GOT3 (cell line): ENCODE measurements at places on chromosomes 2 and 18.

DNA sequence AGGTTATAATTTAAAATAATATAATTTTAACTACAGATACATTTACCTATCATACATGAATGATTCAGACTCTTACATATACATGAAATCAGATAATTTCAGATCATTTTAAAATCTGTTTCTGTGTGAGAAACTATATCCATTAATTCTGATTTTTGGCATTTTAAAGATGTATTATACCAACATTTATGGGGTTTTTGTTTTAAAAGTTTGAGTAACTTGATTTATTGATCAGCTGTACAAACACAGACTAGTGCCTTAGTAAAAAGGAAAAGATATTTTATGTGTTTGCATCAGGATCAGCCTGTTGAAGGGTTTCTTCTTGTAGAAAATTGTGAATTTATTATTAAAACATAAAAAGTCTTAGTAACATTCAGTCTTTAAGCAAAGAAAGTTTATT lies 59.9 kb downstream of the KIAA1328 start:
- DNase-seq = no peak

- no peak for DNase-seq
These were observed 96.0 kb downstream of the COMMD1 start for GRCh38 chr2:62001431-62001830.

DNA sequence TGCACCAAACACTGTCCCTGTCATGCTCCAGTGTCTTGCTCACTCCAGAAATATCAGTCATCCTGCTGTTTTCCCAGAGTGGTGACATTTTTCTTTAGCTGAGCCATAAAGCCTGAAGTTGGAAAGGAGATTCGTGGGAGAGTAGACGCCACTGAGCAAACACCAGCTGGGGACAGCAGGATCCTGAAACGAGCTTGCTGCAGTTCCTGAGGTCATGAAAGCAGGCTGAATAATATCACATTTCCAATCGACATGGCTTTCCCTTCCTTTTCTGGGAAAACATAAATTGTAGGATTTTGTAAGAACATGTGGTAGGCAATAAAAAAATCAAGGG lies 276.4 kb downstream of the CDCA7 start:
- no peak for DNase-seq

GRCh38 chr18:39776766-39777165 lies 2178.3 kb upstream of the PIK3C3 start:
- no peak for DNase-seq

GRCh38 chr2:23452853-23453420 lies 68.0 kb downstream of the KLHL29 start:
- no peak for DNase-seq

DNA sequence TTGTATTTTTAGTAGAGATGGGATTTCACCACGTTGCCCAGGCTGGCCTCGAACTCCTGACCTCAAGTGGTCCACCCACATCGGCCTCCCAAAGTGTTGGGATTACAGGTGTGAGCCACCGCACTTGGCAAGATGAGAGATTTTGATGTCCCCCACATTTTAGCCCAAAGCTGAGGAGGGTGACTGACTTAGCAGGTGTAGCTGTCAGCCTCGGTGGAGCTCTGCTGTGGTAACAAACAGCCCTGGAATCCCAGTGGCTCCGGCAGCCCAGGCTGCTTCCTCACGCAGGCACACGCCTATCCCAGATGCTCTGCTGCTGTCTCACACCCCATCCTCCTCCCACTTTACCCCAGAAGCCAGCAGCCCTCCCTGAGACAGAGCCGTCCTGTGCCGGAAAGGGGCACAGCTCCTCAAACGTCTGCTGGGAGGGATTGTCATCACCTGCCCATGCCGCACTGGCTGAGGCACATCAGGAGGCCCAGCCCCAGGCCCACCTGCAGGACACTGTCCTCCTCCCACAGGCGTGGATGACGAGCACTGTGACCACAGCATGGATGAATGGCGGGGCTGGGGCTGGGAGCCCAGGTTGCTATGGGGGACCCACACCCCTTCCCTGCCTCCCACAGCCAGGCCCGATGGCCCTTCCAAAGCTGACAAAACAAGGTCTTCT lies 10.6 kb upstream of the BOK start:
- no peak for DNase-seq

DNA sequence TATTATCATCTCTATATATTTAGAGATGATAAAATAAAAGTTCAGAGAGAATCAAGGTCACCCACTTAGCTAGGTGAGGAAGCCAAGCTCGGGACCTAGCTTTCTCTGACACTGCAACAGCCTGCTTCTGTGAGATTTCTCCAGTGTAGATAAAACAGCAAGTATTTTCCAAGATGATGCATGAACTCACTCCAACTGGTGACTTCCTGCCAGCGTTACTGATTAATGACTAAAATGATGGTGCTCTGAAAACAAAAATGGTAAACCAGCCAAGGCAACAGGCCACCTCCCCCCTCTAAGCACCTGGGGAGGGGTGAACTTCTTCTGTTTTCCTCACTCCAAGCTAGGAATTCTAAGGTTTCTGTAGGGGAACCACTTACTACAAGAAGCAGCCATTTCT lies 510.2 kb upstream of the ID2 start:
- DNase-seq = no peak

GRCh38 chr18:59861009-59861408 lies 38.8 kb upstream of the PMAIP1 start:
- DNase-seq = no peak

DNA sequence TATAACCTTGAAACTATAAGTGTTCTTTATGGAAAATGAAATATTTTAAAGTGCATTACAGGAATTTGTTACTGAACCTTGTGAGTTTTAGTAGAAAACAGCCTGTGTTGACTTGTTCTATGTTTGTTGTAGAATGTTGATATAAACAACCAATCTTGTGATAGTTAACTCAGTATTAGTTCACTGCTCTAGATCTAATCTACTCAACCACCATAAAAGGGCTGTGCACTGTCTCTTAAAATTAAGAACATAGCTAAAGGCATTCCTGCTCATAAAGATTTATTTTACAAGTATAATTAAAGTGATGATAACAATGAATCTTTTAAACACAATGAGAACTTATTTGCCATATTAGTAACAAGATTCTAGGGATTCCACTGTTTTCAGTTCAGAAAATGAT lies 110.5 kb upstream of the KLF7 start:
- DNase-seq = no peak

GRCh38 chr2:105754011-105754410 lies 9.3 kb downstream of the NCK2 start:
- DNase-seq = no peak

- no peak for DNase-seq
These were observed 39.2 kb upstream of the BIN1 start for GRCh38 chr2:127146071-127146725.

- DNase-seq = no peak
These were observed 12.3 kb downstream of the PARD3B start for GRCh38 chr2:204557604-204558003.

GRCh38 chr2:39216346-39217191 lies 27.2 kb downstream of the CDKL4 start:
- no peak for DNase-seq

DNA sequence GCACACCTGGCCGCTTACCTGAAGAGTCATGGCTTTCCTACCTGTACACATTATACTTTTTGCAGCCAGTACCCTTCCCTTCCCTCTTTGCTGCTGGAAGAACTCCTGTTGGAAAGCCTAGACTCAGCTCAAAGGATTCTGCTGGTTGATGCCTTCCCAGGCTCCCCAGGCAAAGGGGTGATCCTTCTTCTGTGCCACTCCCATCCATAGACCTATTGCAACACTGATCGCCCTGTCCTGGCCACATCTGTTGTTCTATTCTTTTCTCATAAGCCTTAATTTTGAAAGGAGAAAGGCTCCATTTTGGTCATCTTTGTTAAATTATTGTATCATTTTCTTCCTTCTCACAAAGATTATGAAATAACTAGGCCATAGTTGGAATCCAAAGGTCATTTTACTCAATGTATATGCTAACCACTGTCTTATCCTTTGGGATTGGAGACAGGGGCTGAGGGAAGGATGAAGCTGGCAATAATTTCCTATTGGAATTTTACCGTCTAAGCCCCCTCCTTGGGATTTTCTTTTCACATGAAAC lies 3.4 kb upstream of the PRKCE start:
- DNase-seq = no peak

GRCh38 chr2:148653437-148653836 lies 8.9 kb downstream of the EPC2 start:
- no peak for DNase-seq

DNA sequence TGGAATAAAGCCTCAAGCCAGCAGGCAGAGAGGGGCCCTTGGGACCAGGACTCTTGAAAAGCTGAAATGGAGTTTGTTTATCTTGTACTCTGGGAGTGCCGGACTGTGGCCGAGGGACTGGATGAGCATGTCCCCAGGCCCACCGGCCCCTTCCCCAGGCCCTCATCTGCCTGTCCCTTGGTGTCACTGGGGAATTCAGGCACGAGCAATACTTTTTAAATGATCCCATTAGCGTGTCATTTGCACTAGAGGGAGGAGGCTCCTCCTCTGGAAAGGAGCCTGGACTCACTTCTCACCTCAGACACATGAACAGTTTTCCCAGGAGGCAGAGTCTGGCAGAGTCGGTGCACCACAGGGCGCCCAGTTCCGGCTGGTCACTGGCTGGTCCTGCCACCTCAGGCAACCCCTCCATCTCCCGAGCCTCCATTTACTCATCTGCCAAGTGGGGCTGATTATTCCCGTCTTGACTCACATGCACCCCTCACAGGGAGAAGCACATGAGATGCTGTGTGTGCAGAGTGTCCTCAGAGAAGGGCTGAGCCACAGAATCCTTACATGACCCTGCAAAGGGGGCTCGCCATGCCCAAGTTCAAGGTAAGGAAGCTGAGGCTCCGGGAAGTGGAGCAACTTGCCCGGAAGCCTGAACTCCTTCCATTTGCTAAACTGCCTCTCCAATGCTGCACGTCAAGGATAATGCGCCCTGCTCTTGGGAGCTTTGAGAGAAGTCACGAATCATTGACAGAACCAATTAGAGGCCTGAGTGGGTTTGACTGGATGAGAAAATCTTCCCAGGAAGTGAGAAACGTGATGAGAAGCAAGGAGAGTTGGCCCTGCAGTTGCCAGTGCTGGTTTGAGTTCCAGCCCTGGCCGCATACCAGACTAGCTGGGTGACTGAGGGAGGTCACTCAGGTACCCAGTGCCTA lies 26.7 kb downstream of the CIB4 start:
- no peak for DNase-seq

DNA sequence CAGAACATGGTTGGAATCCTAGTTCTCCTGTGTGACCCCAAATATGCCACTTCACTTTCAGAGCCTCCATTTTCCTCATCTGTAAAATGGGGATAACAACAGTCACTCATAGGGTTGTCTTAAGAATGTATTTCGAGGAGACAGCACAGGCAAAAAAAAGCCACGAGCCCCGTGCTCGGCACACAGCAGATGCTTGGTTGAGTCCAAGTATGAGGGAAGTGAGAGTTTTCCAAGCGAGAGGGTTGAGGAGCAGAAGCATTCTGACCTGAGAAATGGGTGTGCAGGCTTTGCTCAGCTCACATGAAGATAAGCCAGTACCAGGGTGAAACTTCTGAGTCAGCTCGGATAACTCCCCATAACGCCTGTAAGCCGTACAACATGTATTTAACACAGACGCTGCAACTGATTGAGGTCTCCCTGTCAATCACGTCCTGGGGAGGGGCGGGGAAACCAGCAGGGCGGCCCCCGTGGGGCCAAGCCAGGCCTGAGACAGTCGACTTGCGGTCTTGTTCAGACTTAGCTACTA lies 23.0 kb upstream of the ODC1 start:
- no peak for DNase-seq

DNA sequence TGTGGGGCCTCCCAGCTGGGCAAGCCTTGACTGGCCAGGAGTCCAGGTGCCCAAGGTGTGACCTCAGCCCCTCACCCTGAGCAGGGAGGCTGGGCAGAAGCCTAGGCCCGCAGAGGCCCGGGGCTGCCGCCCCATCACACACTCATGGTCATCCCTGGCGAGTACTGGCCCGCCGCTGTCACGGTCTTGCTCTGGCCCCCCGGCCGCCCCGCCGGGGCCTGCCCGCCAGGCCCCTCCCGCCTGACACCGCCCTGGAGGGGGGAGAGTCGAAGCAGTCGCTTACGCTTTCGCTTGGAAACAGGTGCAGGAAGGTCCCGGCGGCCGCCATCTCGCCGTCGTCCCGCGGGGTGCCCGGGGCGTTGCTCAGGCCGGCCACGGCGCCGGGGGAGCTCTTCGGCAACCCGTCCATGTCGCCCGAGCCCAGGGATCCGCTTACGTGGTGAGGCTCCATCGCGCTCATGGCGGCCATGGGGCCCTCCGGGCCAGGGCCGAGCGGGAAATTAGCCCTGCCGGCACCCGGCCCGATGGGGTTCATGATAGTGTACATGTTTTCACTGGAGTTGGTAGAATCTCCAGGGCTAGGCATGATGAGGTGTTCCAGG lies 26.6 kb upstream of the ANKRD62 start:
- DNase-seq = no peak

GRCh38 chr2:134785659-134786430 lies 52.6 kb upstream of the ACMSD start:
- no peak for DNase-seq

- no peak for DNase-seq
These were observed 33.5 kb upstream of the CCDC93 start for GRCh38 chr2:118047380-118047826.

DNA sequence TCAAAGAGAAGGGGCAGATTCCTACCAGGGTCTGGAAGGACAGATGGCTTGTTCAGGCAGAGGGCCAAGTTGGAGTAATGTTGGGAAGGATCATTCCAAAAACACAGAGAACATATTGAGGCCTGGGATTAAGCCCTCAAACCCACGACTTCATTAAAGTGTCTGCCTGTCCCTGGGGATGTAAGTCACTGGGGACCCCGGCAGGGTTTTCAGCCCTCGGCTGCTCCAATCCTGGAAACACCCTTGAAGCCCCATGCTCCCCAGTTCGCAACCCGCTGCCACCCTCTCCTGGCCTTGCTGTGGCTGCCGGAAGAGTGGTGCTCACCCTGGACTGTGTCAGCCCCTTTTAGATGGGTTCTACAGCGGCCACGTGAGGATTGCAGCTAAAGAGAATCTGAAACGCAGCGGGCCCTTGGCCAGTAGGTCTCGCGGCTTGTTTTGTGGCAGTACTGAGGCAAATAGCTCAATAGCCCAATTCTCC lies 79.9 kb downstream of the EPAS1 start:
- DNase-seq = no peak

DNA sequence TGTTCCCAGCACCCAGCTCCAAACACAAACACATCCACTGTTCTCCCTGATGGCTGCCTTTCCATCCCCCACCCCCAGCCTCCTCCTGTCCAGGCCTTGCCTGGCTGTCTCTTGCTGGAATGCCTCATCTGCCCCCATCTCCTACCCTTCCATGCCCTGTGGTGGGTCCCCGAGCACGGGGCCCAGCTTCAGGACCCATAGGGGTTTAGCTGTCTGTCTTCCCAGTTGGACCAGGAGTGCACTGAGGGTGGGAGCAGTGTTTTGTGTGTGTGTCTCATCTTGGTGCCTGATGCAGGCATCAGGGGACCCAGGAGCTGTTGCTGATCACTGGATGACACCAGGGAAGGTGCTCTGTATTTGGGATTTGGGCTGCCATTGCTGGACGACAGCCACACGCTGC lies 34.5 kb downstream of the GLI2 start:
- DNase-seq = no peak

DNA sequence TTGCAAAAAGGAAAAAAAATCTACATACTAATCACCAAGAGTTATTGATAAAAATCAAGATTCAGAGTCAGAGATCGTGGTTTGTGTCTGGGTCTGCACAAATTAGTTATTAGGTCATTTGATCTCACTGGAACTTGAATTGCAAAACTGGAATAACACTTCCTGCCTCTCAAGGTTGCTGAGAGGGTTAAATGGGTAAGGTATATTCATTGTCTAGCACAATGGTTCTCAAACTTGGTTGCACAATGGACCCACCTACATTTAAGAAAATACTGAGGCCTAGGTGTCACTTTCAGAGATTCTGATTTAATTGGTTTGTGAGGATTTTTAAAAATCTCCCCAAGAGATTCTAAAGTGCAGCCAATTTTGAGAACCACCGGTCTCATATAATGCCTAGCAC lies 84.8 kb downstream of the COBLL1 start:
- DNase-seq = no peak
